Calu3 (cell line): ENCODE measurements at places on chromosomes 7 and 10. TPM values are rescaled to one million over a fixed set of nuclear protein-coding genes. Genes with fewer than 3 reads are reported as not detected.
A peak's percentile ranks its signal among the peaks of the same experiment; 100 is the strongest.

CPED1 gene
- total RNA-seq, result 0.24 and 0.76 TPM in 2 replicates

- no peaks in the 10 kb centered on the region for H3K36me3 ChIP-seq
- no peak overlapping the region for H3K27ac ChIP-seq
- no peaks in the 10 kb centered on the region for H3K4me1 ChIP-seq
- H3K27me3 ChIP-seq, result no peaks in the 10 kb centered on the region
- DNase-seq, result no peak
- H3K4me3 ChIP-seq, result no peak overlapping the region
These were observed 351.4 kb downstream of the ABCA13 start for GRCh38 chr7:48522692-48523091.

MSMB gene
- total RNA-seq, result 2.4 and 7.4 TPM in 2 replicates

GRCh38 chr10:17712053-17712452 lies 39.9 kb upstream of the TMEM236 start:
- H3K4me1 ChIP-seq, result no peaks in the 10 kb centered on the region
- DNase-seq, result no peak
- H3K27ac ChIP-seq, result no peak overlapping the region
- no peak overlapping the region for H3K4me3 ChIP-seq

DNA sequence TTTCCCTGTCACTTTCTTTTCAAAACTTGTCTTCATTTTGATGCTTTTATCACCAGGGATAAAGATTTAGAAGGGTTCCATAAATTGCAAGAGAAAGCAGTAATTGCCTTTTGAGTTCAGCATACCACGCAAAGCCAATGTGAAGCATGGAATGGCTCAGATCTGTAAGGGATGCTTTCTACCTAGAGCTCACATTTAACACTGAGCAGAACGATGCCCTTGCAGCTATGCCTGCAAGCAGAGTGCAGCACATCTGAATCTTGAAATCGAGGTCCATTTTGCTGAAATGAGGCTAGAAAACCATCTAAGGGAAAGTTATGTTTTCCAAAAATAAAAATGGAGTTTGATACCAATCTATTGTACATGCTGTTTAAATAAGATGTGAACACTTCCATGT lies 171.2 kb upstream of the CELF2 start:
- no peaks in the 10 kb centered on the region for H3K27me3 ChIP-seq
- H3K4me1 ChIP-seq, result no peaks in the 10 kb centered on the region
- DNase-seq, result no peak
- no peaks in the 10 kb centered on the region for H3K36me3 ChIP-seq
- no peak overlapping the region for H3K4me3 ChIP-seq

C7orf33 gene
- not detected in 2 replicates for total RNA-seq

- H3K27me3 ChIP-seq, result no peaks in the 10 kb centered on the region
- H3K36me3 ChIP-seq, result no peaks in the 10 kb centered on the region
- no peak for DNase-seq
- no peak overlapping the region for H3K4me3 ChIP-seq
- H3K4me1 ChIP-seq, result no peaks in the 10 kb centered on the region
These were observed 384.0 kb upstream of the FZD8 start for GRCh38 chr10:36026081-36026480.

RGR gene
- not detected in 2 replicates for total RNA-seq

DNA sequence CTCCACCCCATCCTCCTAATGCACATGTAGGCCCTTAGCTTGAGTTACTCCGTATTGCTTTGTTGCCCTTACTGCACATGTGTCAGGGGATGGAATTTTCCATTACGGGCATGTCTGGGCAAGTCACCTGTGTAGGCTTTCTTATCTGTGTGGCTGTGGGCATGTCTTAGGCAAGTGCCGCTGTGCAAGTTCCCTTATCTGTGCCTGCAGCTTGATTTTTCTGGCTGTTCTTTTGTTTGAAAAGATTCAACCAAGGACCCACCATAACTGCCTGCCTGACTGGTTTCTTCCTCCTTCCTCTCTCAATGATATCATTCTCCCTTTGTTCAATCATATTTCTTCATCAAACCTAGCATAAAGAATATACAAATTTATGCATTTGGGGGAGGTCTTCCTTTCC lies 88.5 kb downstream of the AKR1D1 start:
- H3K27me3 ChIP-seq, result no peaks in the 10 kb centered on the region
- DNase-seq, result no peak
- H3K4me1 ChIP-seq, result no peaks in the 10 kb centered on the region
- H3K27ac ChIP-seq, result no peak overlapping the region

DNA sequence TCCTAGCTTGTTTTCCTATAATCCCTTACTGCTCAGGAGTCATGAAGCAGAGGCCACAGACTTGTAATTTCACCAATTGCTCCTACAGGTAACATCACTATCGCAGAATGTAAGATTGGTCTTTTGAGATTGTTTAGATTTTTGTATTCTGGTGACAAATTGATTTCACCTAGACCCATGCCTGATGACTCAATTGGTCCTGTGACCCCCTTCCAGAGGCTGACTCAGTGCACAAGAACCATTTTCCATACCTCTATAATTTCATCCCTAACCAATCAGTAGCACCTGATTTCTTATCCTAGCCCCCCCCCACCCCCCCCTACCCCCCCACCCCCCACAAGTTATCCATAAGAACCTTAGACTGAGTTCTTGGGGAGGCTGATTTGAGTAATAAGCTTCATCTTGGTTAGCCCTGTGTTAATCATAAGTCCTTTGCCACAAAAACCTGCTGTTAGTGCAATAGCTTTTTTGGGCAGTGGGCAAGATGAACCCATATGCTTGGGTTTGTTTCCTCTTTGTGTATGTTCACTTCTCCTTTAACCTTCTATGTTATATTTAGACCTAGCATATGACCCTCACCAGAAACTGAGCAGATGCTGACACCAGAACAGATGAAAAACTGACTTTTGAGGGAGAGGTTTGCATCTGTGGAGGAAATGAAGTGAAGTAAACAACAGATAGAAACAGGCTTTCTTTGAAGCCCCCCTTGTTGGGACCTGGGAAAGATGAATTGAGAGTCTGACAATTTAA lies 187.1 kb downstream of the KIF20B start:
- no peak overlapping the region for H3K4me3 ChIP-seq
- no peak overlapping the region for H3K27ac ChIP-seq
- no peaks in the 10 kb centered on the region for H3K36me3 ChIP-seq

EEPD1 gene
- 48.8 and 55.5 TPM in 2 replicates for total RNA-seq

DNA sequence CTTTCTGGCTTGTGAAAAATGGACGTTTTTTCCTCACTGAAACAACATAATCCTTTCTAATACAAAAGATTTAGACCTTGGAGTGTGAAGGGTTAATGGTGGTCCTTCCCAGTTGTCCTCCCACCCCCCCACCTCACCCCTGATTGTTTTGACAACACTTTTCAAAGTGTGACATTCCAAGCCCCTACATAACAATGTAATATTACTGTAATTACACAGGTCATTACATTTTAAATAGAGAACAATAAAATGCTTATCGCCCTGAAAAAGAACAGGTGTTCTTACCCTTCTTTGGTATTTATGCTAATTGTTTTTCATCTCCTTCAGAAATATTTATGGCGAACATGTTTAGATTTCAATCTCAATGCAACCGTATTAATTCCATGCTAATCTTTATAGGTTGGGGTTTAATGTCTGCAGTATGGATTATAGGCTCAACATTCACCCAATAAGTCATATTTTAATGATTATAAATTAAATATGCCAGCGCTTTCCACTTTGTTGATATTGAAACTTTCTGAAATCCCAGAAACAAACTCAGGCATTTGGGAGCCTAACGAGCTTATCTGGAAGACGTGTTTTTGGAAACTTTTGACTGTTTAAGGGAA lies 5.0 kb downstream of the TCF7L2 start:
- H3K4me3 ChIP-seq, result peak overlapping the region; percentile 80
- H3K36me3 ChIP-seq, result peaks cover 91% of the 10 kb centered on the region
- no peaks in the 10 kb centered on the region for H3K27me3 ChIP-seq
- DNase-seq, result no peak
- peaks cover 43% of the 10 kb centered on the region for H3K4me1 ChIP-seq
- H3K27ac ChIP-seq, result peak overlapping the region; percentile 86

USP6NL gene
- 25.3 and 27.5 TPM in 2 replicates for total RNA-seq

CPXM2 gene
- not detected in 2 replicates for total RNA-seq
